Natural killer cell (primary cell): ENCODE measurements at places on chromosomes 12 and 14. TPM values are rescaled to one million over a fixed set of nuclear protein-coding genes. Genes with fewer than 3 reads are reported as not detected.

Gene MYH6
- total RNA-seq, result not detected

Gene LALBA
- total RNA-seq, result not detected

Gene ADAM21
- not detected for total RNA-seq

DNA sequence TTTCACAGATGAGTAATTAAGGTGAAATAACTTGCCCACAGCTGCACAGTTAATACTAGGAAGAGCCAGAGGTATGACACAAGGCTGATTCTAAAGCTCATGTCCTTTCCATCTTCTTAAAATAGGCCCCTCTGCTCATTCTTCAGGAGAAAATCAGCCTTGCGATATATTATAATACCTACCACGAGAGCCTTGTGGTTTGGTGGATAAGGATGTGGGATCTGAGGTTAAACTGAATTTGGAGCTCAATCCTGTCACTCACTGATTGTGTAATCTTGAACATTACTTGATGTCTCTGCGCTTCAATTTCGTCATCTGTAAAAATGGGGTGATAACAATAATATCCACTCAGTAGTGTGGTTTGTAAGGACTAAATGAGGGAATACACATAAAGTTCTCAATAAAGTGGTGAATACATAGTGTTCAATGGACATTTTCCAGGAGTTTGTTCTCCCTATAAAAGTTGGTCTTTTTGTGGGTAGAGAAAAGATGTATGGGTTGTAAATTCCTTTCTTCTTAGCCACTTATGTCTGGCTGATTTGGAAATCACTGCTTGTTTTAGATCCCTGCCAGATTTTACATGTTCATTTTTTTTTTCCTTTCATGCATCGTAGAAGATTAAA is 25.1 kb upstream of the ATP2B1 start:
- H3K36me3 ChIP-seq, result no peaks in the 10 kb centered on the region
- H3K4me1 ChIP-seq, result peaks cover 3% of the 10 kb centered on the region
- DNase-seq, result peak; percentile 41
- no peak overlapping the region for H3K4me3 ChIP-seq
- H3K27me3 ChIP-seq, result no peaks in the 10 kb centered on the region
- H3K27ac ChIP-seq, result no peak overlapping the region

- no peak overlapping the region for H3K4me3 ChIP-seq
- peaks cover 74% of the 10 kb centered on the region for H3K36me3 ChIP-seq
- no peaks in the 10 kb centered on the region for H3K27me3 ChIP-seq
- DNase-seq, result no peak
- no peak overlapping the region for H3K27ac ChIP-seq
These were observed 105.2 kb downstream of the DNAI7 start for GRCh38 chr12:25089738-25090137.
